ENCODE measurements at places on chromosomes 5 and 9.

- no peak for DNase-seq
These were observed 221.5 kb downstream of the PAX5 start for GRCh38 chr9:36812556-36812955.

GRCh38 chr9:105064248-105065097, 136.5 kb upstream of the ABCA1 start:
- DNase-seq = peak; percentile 37

DNA sequence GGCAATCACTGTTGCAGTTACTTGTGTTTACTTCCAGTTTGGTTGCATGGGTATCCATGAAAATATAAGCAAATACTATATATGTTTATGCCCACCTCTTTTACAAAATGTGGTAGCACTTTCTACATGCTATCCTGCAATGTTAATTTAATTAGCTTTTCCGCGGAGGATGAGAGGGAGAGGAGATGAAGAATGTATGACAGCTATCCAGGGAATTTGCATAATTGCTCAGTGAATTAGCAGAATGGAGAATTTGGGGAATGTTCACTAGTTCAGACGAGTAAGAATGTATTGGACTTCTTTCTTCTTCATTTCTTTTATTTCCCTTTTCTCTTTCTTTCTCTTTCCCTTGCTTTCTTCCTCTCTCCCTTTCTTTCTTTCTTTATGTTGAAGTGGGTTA, 140.7 kb upstream of the SLC28A3 start:
- no peak for DNase-seq

GRCh38 chr9:118276784-118277183, 572.6 kb downstream of the TLR4 start:
- DNase-seq = no peak

GRCh38 chr5:157528036-157528632, 47.4 kb downstream of the ADAM19 start:
- DNase-seq = peak; percentile 23

GRCh38 chr5:149152317-149152746, 11.0 kb downstream of the ABLIM3 start:
- no peak for DNase-seq

- DNase-seq = peak; percentile 80
These were observed 51.2 kb upstream of the GGTA1 start for GRCh38 chr9:121550569-121551512.

- DNase-seq = no peak
These were observed 514 bp downstream of the SOHLH1 start for GRCh38 chr9:135698767-135699166.

GRCh38 chr5:88736494-88736893, 146.5 kb downstream of the MEF2C start:
- no peak for DNase-seq

DNA sequence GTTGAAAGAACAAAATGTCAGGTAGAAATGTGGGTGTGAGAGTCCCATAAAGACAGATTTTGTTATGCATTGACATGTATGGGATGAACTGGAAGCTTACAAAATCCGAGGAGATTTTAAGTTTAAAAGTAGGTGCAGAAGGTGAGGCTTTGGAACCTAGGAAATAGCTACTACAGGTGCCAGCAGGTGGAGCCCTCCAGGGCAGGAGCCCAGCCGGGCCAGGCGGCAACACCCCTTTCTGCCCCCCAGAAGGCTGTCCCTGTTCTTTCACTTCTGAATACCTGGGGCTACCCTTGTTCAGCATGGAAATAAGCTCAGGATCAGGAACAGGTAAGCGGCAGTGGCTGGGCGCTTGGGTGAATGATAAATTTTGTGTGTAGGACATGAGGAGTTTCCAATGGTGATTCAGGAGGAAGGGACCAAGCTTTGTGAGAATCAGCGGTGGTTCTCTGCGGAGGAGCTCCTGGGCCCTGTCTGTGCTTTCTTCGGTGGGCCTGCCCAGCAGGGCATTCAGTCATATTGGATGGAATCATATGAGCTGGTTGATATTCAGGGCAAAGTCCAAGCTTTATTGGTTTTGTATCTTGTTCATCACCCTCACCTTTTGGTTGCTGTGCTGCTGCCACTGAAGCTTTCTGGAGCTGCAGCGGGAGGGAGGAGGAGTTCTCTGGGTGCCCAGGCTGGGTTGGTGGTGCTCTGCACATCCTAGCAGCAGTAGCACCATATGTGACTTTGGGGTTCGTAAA, 12.3 kb downstream of the PCBD2 start:
- DNase-seq = no peak

- no peak for DNase-seq
These were observed 454.1 kb downstream of the ARHGEF28 start for GRCh38 chr5:74079971-74080556.

DNA sequence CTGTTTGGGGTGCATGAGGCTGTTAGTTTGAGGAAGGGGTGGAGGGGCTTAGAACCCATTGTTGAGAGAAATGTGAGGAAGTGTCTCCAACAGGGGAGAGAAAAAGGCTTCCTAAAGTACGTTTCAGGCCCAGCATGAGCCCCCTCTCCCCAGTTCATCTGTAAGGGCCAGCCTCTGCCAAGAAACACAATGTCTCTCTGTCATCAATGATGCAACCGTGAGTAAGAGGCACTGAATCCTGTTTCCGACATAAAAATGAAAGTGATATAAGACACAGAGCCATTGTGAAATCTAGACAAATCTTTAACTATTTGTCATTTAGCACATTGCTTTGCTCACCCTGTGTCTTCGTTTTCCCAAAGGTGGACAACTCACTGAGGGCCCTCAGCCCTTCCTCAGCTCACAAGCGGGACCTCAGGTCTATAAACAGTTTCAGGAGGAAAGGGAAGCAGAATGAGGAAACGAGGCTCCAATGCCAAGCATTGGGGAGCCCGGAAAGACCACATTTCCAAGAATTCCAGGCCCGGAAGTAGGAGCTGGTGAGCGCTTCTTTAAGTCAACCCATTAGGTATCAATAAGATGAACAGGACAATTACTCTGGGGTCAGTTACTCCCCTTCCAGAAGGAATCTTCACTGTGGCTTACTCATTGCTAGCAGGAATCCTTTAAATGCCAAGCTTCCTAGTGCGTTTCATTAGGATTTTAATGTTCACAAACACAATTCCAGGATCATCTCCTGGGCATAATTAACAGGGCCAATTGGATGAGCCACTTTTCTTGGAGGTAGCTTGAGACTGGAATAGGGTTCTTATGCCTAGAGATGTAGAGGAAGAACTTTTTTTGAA, 59.0 kb upstream of the KLF4 start:
- no peak for DNase-seq

- no peak for DNase-seq
These were observed 94.6 kb downstream of the RAPGEF1 start for GRCh38 chr9:131645078-131645776.

GRCh38 chr9:121783521-121784507, 132.4 kb downstream of the DAB2IP start:
- peak; percentile 51 for DNase-seq

DNA sequence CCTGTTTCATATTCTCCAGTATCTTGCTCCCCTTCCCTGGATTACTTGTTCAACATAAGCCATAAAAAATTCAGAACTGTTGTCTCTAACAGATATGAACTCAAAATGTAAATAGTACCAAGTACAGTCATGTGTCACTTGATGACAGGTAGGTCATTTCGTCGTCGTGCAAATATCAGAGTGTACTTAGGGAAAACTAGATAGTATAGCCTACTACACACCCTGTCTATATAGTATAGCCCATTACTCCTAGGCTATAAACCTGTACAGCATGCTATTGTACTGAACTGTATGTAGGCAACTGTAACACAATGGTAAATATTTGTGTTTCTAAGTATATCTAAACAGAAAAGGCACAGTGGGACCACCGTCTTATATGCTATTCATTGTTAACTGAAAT, 39.1 kb downstream of the SMIM15 start:
- no peak for DNase-seq

- DNase-seq = no peak
These were observed 204.8 kb downstream of the CDH9 start for GRCh38 chr5:26833596-26833995.

- no peak for DNase-seq
These were observed 680.8 kb downstream of the CETN3 start for GRCh38 chr5:89728750-89729149.

GRCh38 chr5:163458778-163459385, 1.0 kb downstream of the NUDCD2 start:
- DNase-seq = peak; percentile 11

DNA sequence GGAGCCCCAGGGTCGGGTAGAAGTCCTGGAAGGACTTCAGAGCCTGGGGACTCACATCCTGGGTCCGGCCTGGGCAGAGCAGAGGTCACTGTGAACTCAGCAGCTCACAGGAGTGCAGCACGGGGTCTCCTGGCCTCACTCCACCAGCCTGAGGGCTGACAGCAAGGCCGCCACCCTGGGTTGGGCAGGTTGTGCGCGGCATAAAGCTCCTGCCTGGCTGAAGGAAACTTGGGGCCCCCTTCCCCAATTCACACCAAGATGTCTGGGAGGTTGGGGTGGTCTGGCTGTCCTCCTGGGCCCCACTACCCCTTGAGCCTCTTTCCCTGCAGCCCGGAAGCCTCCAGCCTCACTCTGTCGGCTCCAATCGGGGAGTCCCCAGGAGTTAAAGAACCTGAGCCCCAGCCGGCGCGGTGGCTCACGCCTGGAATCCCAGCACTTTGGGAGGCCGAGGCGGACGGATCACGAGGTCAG, 2.1 kb downstream of the LCN15 start:
- DNase-seq = no peak

GRCh38 chr9:136697821-136698526, 10.7 kb upstream of the AGPAT2 start:
- no peak for DNase-seq

DNA sequence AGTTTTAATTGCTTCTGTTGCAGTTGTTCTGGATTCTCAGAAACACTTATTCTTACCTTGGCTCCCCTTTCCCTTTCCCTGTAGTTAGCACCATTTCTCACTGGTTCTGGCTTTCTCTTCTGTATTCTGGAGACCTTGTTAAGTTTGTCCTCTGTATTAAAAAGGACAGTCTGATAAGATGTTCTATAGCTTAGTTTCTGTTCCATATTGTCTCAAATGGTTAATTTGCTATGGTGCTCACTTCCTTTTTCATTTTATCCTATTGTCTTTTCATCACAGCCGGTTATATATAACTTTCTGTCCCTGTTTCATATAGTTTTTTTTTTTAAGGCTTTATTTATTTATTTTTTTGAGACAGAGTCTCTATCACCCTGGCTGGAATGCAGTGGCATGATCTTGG, 41.4 kb upstream of the KIAA1958 start:
- DNase-seq = no peak

- no peak for DNase-seq
These were observed 96.7 kb upstream of the CHD1 start for GRCh38 chr5:99025298-99026045.

- DNase-seq = no peak
These were observed 43.7 kb upstream of the POMT1 start for GRCh38 chr9:131459056-131459455.

GRCh38 chr5:144247131-144247530, 76.5 kb downstream of the KCTD16 start:
- no peak for DNase-seq

DNA sequence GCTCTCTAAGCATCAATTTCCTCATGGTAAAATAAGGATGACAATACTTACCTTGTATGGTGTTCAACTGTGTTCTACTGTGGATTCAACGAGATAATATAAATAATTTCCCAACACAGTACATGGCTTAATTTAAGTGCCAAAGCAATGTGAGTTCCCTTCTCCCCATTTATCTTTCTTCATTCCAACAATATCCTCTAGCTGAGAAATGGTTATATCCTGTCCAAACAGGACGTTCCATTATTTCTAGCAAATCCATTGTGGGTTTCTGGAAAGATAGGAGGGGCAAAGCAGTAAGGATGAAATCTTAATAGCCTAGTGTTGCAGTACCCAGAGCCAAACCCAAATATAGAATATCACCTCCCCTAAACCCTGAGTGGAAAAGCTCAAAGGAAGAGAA, 22.0 kb downstream of the ABCA1 start:
- DNase-seq = no peak

- DNase-seq = no peak
These were observed 357.8 kb downstream of the TMEM167A start for GRCh38 chr5:82719368-82719767.

- DNase-seq = no peak
These were observed 130.9 kb downstream of the GAS1 start for GRCh38 chr9:86816366-86816765.

GRCh38 chr5:143642791-143643190, 169.2 kb upstream of the HMHB1 start:
- no peak for DNase-seq

GRCh38 chr5:147036691-147037245, 158.2 kb upstream of the PPP2R2B start:
- no peak for DNase-seq

DNA sequence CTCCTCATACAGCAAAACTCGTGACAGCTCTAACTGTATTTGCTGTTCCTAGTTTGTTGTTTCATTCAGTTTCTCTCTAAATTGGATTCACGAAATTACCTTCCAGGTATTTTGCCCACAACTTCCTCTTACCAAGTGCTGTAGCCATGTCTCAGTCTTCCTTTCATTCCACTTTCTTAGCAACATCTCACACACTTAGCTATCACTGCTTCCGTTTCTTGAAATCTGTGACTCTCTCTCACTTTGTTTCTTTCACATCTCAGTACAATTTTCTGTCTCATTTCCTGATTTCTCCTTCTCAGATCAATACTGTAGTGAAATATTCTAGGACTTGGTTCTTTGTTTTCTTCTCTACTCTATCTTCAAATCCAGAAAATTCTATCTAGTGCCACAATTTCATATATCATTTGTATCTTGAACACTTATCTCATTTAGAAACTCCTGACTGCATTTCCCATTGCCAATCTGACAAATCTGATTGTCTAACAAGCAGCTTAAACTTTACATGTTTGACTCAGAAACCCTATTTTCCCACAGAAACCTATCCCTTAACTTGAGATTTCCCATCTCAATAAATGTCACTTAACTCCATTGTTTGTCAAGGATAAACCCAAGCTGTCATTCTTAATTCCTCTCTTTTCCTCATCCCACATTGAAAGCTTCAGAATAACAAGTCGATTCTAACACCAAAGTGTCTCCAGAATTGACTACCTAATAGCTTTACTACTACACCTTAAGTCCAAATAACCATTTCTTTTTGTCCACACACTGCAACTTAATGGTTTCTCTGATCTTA, 303.1 kb downstream of the CDH12 start:
- DNase-seq = no peak

- peak; percentile 94 for DNase-seq
These were observed 1.7 kb downstream of the TRIO start for GRCh38 chr5:14144586-14145434.

- DNase-seq = no peak
These were observed 9.6 kb upstream of the TICAM2 start for GRCh38 chr5:115611873-115612272.

DNA sequence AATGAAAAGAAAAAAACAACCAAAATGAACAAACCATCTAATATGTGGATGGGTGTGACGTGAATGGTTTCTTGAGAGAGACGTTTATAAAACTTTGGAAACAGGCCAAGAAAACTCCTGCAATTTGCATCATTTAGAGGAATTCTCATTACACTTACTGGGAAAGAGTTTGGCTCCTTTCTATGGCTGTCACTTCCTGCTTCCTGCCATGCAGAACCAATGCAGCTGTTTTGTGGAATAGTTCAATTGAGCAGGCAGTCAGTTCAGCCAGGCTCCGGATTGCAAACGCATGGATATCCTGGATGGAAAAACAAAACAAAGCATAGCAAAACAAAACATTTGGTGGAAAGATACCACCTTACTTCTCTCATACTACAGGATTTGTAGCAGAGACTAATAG, 36.6 kb downstream of the FAM114A2 start:
- DNase-seq = no peak

- DNase-seq = no peak
These were observed 11.3 kb downstream of the FRMD3 start for GRCh38 chr9:83526901-83527300.

GRCh38 chr9:91562416-91562815, 138.8 kb upstream of the NFIL3 start:
- DNase-seq = no peak
